ENCODE measurements at places on chromosomes 7 and 10. TPM values are rescaled to one million over a fixed set of nuclear protein-coding genes. Genes with fewer than 3 reads are reported as not detected.

The LFNG gene
- total RNA-seq = 12.8 TPM

The EVX1 gene
- total RNA-seq = not detected

The HOXA9 gene
- not detected for total RNA-seq

The BRAT1 gene
- total RNA-seq = 25.0 TPM

The CCDC172 gene
- total RNA-seq = not detected

The SLC26A3 gene
- total RNA-seq = not detected

The MOGAT3 gene
- total RNA-seq = not detected

The PKD2L1 gene
- total RNA-seq = not detected

The AGBL3 gene
- 10.3 TPM for total RNA-seq

The MYL10 gene
- total RNA-seq = not detected

The ZEB1 gene
- 86.7 TPM for total RNA-seq

The CFAP58 gene
- 0.94 TPM for total RNA-seq

The GDF2 gene
- not detected for total RNA-seq

The CNPY1 gene
- total RNA-seq = not detected

The PNLIPRP3 gene
- not detected for total RNA-seq

The EPO gene
- total RNA-seq = not detected

The NPFFR1 gene
- total RNA-seq = 1.3 TPM

The MSMB gene
- not detected for total RNA-seq

The C10orf105 gene
- 0.31 TPM for total RNA-seq

The PRKAR2B gene
- 174 TPM for total RNA-seq

The SVOPL gene
- 0.63 TPM for total RNA-seq

The NPY4R gene
- total RNA-seq = not detected

The ELFN1 gene
- 11.0 TPM for total RNA-seq

The TBXAS1 gene
- total RNA-seq = 1.9 TPM

The ACBD5 gene
- total RNA-seq = 36.3 TPM

The GIMAP6 gene
- 2.8 TPM for total RNA-seq

The PCGF6 gene
- 17.5 TPM for total RNA-seq

The GIMAP8 gene
- total RNA-seq = 1.3 TPM

The RET gene
- total RNA-seq = 1.6 TPM

The IDI2 gene
- total RNA-seq = not detected

The ANKMY2 gene
- 72.9 TPM for total RNA-seq

The CYP3A4 gene
- not detected for total RNA-seq

The KIAA1549 gene
- total RNA-seq = 57.9 TPM

The KMT2C gene
- 187 TPM for total RNA-seq

The STRIP2 gene
- total RNA-seq = 8.5 TPM

The RNLS gene
- 8.1 TPM for total RNA-seq

The CCM2 gene
- total RNA-seq = 24.7 TPM

The FBXL13 gene
- 5.6 TPM for total RNA-seq

The CNNM1 gene
- total RNA-seq = 5.6 TPM

The C10orf67 gene
- 0.31 TPM for total RNA-seq

The BAIAP2L1 gene
- total RNA-seq = not detected

The SHH gene
- 0.63 TPM for total RNA-seq

The NFE2L3 gene
- 13.5 TPM for total RNA-seq

The HTRA1 gene
- 50.1 TPM for total RNA-seq

The SLC35G1 gene
- 11.6 TPM for total RNA-seq

The BICC1 gene
- total RNA-seq = 4.7 TPM

The SPAM1 gene
- total RNA-seq = not detected

The PALD1 gene
- 10.3 TPM for total RNA-seq

The SSC4D gene
- total RNA-seq = 0.63 TPM

The H2AZ2 gene
- total RNA-seq = 208 TPM

The ZNF775 gene
- total RNA-seq = 10.0 TPM

The C7orf57 gene
- 1.3 TPM for total RNA-seq

The CCSER2 gene
- 110 TPM for total RNA-seq

The PROSER2 gene
- total RNA-seq = 0.31 TPM

The POLR1F gene
- 10.6 TPM for total RNA-seq

The RBP3 gene
- total RNA-seq = not detected

The TSPAN33 gene
- total RNA-seq = 5.6 TPM

Measured in parietal lobe (tissue), 2 donors.